Activated B cell treated with CpG ODN at 0.5 μM for 24 hours (primary cell): ENCODE measurements at places on chromosomes 3 and 15. TPM values are rescaled to one million over a fixed set of nuclear protein-coding genes. Genes with fewer than 3 reads are reported as not detected.

The GOLGA8J gene
- total RNA-seq, result 0.22 TPM in 1 of 2 replicates, not detected in the other

The SLC24A5 gene
- total RNA-seq, result not detected in 2 replicates

The THAP10 gene
- 0.27 and 0.34 TPM in 2 replicates for total RNA-seq

The GP9 gene
- total RNA-seq, result not detected in 2 replicates

The FAM227B gene
- total RNA-seq, result 4.3 and 4.5 TPM in 2 replicates

The CLRN1 gene
- total RNA-seq, result not detected in 2 replicates

The CCR8 gene
- not detected in 2 replicates for total RNA-seq

The TF gene
- total RNA-seq, result 0.10 and 0.29 TPM in 2 replicates

The GOLGA8T gene
- not detected in 2 replicates for total RNA-seq

The CLDN11 gene
- 0.51 and 0.69 TPM in 2 replicates for total RNA-seq

The GOLGA8G gene
- total RNA-seq, result not detected in 2 replicates

The LRRC2 gene
- total RNA-seq, result not detected in 2 replicates

The EPHA6 gene
- not detected in 2 replicates for total RNA-seq

The CORO2B gene
- total RNA-seq, result 0.64 and 1.0 TPM in 2 replicates

The HHLA2 gene
- total RNA-seq, result 1.00 and 1.1 TPM in 2 replicates

The SLC9C1 gene
- 0.24 and 0.58 TPM in 2 replicates for total RNA-seq

The ATP13A4 gene
- total RNA-seq, result 3.4 TPM in 2 replicates

The PRKCI gene
- 6.6 and 6.9 TPM in 2 replicates for total RNA-seq

The MRPS25 gene
- 72.4 and 85.9 TPM in 2 replicates for total RNA-seq

The LTF gene
- total RNA-seq, result 0.10 TPM in 1 of 2 replicates, not detected in the other

The CHRM5 gene
- total RNA-seq, result not detected in 2 replicates

The RARB gene
- not detected in 2 replicates for total RNA-seq

The EPHA3 gene
- total RNA-seq, result not detected in 2 replicates

The MASP1 gene
- total RNA-seq, result not detected in 2 replicates

The ITIH3 gene
- not detected in 2 replicates for total RNA-seq

The PLCH1 gene
- 0.12 and 0.27 TPM in 2 replicates for total RNA-seq

The ATG3 gene
- 48.3 and 54.9 TPM in 2 replicates for total RNA-seq

The RSRC1 gene
- total RNA-seq, result 39.9 and 44.8 TPM in 2 replicates

The GP5 gene
- total RNA-seq, result 0.18 and 0.22 TPM in 2 replicates

The ROBO1 gene
- 3.1 TPM in 2 replicates for total RNA-seq

The TRIM42 gene
- total RNA-seq, result not detected in 2 replicates

The SLCO2A1 gene
- total RNA-seq, result not detected in 2 replicates

The RCN2 gene
- 23.8 and 25.0 TPM in 2 replicates for total RNA-seq

The SLC22A14 gene
- 0.16 TPM in 1 of 2 replicates, not detected in the other for total RNA-seq

The CPNE9 gene
- 0.20 TPM in 1 of 2 replicates, not detected in the other for total RNA-seq

The SNTN gene
- not detected in 2 replicates for total RNA-seq

The ROBO2 gene
- not detected in 2 replicates for total RNA-seq

The CD276 gene
- total RNA-seq, result 0.38 TPM in 1 of 2 replicates, not detected in the other

The UTS2B gene
- 1.9 and 2.1 TPM in 2 replicates for total RNA-seq

The KLF15 gene
- total RNA-seq, result 0.31 and 0.39 TPM in 2 replicates

The ISLR2 gene
- total RNA-seq, result not detected in 2 replicates

The CLDN18 gene
- not detected in 2 replicates for total RNA-seq

The SYNPR gene
- not detected in 2 replicates for total RNA-seq

The GRAMD1C gene
- total RNA-seq, result 11.4 and 12.2 TPM in 2 replicates

The HYAL2 gene
- 4.2 and 4.4 TPM in 2 replicates for total RNA-seq

The OR5H15 gene
- total RNA-seq, result not detected in 2 replicates

The PLA2G4E gene
- total RNA-seq, result not detected in 2 replicates

The P2RY1 gene
- total RNA-seq, result 0.20 TPM in 2 replicates

The GJD2 gene
- total RNA-seq, result not detected in 2 replicates

The ADAMTS17 gene
- 1.6 TPM in 1 of 2 replicates, not detected in the other for total RNA-seq

The SOX14 gene
- total RNA-seq, result not detected in 2 replicates

The CCK gene
- total RNA-seq, result not detected in 2 replicates

The CFAP100 gene
- total RNA-seq, result not detected in 2 replicates

The TJP1 gene
- 0.22 and 0.44 TPM in 2 replicates for total RNA-seq

The CRTAP gene
- 36.5 and 36.6 TPM in 2 replicates for total RNA-seq

The CYP1A2 gene
- 0.16 TPM in 1 of 2 replicates, not detected in the other for total RNA-seq

The TARS3 gene
- total RNA-seq, result 12.0 and 13.0 TPM in 2 replicates
